ENCODE measurements at places on chromosomes 4 and X.

- DNase-seq = no peak
These were observed 51.7 kb downstream of the GASK1B start for GRCh38 chr4:158121161-158121579.

DNA sequence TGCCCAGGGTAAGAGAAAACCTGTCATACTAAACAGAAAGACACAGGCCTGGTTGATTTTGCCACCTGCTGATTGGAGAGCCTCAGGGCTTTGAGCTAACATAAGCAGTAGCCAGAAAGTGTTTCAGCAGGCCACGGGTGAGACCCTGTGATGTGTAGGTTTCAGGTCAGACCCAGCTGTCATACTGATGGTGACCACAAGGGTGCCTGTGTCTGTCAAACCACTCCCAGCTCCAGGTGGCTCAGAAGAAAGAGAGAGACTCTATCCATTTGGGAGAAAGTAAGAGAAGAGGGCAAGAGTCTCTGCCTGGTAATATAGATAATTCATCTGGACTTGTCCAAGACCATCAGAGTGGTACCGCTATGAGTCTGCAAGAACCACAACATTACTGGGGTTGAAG is 72.8 kb upstream of the NLRP2B start:
- DNase-seq = no peak

- no peak for DNase-seq
These were observed 851.7 kb upstream of the PCDH10 start for GRCh38 chr4:132297346-132297745.

DNA sequence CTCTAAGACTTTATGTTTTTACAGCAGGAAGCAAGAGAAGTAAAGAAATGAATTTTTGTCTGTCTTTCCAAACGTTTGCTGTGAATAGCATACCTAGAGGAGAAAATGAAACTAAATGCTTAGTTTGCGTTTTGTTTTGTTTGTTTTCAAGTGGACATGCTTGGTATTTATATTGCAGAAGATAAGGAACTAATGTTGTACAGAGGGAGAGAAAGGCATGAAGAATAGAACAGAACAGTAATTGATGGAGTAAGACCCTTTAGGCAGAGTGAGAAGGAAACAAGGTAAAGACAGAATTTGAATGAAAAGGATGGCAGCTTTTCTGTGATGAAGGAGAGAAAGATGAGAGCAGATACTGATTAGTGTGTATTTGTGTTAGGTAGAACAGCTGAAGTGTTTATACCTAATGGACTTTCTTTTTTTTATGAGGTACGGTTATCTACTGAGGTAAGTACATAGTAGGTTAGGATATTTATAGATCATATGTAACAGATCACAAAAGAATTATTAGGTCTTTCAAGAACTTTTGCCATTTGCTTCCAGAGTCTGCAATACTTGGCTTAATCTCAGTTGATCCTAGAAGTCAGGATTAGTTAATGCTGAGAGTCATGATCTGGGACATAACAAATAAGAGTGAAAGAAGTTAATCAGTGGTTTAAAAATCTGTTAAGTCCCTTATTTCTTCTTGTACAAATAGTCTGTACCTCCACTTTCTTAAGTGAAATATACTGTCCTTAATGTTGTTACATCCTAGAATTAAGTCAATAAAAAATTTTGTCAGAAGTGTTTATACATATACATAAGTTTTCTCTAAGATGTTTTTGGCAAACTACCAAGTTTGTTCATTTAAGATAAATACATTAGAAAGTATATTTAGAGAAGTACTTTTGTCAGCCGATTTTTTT is 36.8 kb downstream of the FABP2 start:
- no peak for DNase-seq

DNA sequence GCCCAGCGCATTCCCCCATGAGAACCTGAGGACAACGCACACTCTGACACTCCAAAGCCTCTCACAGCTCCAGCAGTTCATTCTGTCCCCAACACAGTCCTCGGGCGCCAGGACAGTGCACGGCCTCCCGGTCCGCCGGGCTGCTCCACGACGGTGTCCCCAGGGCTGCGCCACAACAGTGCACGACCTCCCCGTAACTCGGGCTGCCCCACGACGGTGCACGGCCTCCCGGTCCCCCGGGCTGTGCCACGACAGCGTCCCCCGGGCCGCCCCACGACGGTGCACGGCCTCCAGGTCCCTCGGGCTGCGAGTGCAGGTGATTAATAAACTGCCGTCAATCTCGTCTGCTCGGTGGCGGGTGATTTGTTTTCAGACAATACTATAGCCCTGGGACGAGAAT is 585.1 kb upstream of the FRG1 start:
- DNase-seq = no peak

DNA sequence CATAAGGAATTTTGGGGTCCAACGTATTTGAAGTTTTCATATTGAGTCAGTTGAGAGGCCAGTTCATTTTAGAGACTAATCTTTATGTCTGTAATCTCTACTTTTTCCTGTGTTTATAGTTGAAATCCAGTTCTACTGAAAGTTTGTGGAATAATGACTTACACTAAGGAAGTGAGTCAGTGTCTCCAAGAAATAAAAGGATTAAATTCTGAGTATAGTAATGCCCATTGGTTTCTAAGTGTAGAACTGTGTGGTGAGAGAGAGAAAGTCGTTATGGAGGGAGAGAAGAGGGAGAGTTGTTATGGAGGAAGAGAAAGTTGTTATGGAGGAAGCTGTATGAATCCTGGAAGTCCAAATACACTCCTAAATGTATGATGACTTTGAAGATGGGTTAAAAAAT is 264.6 kb upstream of the HAND2 start:
- no peak for DNase-seq

DNA sequence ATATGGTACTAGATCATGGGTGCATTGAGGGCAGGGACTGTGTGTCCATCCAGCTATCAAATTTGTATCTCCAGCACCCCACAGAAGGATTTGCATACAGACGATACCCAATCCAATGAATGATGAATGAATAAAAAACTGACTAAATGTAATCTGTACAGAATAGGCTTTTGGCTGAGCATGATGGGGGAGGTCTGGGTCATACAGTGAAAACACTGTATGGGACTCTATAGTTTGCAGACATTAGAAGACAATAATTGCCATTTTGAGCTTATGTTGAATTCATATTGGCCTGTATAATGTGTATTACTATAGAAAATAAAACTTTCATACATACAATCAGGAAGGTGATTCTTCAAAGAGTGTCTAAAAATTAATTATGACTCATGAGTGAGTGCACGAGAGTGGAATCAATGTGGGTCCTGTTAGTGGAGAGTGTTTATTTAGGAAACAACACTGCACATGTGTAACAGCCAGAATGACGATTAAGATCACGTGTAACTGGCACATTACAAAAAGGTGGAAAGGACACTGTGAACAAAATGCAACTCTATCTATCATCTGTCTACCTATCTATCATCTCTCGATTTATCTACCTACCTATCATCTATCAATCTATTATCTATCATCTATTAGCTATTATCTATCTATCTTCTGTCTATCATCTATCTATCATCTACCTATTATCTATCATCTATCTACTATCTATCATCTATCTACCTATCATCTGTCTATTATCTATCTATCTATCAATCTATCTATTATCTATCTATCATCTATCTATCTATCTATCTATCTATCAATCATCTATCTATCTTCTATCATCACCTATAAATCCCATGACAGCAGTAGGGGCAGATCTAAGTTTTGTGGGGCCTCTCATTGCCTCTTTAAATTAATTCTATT is 201.3 kb downstream of the PTTG2 start:
- DNase-seq = no peak

GRCh38 chr4:40482985-40483647 is 146.5 kb downstream of the RBM47 start:
- no peak for DNase-seq

- no peak for DNase-seq
These were observed 181.8 kb downstream of the PTTG2 start for GRCh38 chr4:38141808-38142500.

GRCh38 chr4:158316264-158316663 is 106.0 kb downstream of the TMEM144 start:
- DNase-seq = no peak

GRCh38 chrX:51798701-51799100 is 55.5 kb downstream of the GSPT2 start:
- DNase-seq = peak; percentile 5

- DNase-seq = no peak
These were observed 38.4 kb downstream of the GRSF1 start for GRCh38 chr4:70801265-70801809.

DNA sequence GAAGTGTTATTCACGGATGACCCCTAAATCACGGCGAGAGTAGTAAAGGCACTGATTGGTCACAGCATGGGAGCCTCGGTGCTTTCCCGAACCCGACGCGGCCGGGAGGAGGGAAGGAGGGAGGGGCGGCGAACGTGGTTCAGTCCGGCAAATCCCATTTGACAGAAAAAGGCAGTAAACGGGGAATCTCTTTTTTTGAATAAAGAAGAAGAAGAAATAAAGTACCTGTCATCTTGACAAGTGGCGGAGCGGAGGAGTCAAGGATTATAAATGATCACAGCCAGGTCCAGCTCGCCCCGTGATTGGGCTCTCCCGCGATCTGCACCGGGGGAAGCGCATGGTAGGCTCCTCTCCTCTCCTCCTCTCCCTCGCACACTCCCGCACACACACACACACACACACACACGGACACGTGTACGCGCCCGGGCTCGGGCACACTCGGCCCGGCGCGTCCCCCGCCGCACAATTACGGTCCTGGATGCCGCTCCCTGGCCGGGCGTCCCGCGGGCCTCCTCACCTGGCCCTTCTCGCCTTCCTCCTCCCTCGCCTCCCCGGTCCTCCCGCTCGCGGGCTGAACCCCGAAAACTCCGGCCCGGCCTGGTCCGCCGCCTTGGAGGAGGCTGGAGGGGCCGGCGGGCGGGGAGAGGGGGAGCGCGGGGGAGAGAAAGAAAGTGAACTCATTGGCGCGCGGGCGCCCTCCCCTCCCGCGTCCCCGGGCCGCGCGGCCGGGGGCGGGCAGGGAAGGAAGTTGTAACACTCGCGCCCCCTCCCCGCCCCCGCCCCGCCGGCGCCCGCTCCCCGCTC is 99.2 kb upstream of the TENM3 start:
- no peak for DNase-seq

DNA sequence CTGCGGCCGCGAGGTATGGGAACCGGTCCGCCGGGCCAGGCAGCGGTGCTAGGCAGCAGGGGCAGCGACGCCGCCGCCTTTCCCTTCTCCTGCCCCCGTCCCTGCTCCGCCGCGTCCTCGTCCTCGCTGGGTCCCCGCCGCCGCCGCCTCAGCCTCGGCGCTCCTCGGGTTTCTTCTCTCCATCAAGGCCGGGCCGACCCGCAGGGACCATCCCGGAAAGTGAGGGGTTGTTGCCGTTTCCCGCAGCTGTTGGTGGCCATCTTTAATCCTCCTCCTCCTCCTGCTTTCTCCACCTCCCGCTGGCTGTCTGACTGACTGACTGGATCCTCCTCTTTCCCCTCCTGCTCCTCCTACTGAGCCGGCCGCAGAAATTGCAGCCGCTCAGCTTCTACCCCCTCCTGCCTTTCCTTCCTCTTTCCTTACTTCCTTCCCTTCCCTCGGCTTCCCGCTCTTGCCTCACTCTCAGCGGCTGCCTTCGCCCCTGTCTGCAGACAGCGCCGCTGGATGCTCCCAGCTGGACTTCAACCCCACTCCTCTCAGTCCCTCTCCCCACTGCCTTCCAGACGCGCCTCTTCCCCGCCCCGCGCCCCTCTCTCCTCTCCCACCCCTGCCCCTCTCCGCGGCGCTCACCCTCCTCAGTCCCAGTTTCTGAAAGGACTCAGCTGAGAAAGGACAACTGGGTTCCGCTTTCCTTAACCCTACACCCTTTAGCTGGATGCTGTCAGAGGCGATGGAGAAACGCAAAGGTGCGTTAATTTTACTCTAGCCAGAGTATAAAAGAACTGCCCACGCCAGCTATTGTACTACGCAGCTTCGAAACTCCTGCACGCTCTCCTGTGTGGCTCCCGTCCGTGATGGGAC is at the start of gene WDFY3:
Gene WDFY3, minus strand, starts transcription at position 309 of the 861 bp plus-strand sequence. CDS start 106,099 bp downstream, outside the sequence.
- DNase-seq = peak; percentile 64

GRCh38 chr4:144894573-144894972 is 203.4 kb downstream of the ANAPC10 start:
- DNase-seq = no peak

GRCh38 chrX:121356139-121356849 is 308.9 kb downstream of the GLUD2 start:
- peak; percentile 60 for DNase-seq

GRCh38 chr4:126247409-126247808 is 932.7 kb downstream of the FAT4 start:
- DNase-seq = no peak

DNA sequence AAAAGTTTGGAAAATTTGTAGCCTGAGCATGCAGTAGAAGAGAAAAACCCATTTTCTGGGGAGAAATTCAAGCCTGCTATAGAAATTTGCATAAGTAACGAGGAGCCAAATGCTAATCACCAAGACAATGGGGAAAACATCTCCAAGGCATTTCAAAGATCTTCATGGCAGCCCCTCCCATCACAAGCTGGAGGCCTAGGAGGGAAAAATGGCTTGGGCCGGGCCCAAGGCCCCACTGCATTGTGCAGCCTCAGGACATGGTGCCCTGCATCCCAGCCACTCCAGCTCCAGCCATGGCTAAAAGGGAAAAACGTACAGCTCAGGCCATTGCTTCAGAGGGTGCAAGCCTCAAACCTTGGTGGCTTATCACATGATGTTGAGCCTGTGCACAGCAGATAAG is 87.7 kb downstream of the SHROOM4 start:
- DNase-seq = no peak

- no peak for DNase-seq
These were observed 252.1 kb upstream of the KLHL4 start for GRCh38 chrX:87265518-87265917.
